CD8-positive, alpha-beta memory T cell (primary cell): ENCODE measurements at places on chromosomes 16 and 17.

DNA sequence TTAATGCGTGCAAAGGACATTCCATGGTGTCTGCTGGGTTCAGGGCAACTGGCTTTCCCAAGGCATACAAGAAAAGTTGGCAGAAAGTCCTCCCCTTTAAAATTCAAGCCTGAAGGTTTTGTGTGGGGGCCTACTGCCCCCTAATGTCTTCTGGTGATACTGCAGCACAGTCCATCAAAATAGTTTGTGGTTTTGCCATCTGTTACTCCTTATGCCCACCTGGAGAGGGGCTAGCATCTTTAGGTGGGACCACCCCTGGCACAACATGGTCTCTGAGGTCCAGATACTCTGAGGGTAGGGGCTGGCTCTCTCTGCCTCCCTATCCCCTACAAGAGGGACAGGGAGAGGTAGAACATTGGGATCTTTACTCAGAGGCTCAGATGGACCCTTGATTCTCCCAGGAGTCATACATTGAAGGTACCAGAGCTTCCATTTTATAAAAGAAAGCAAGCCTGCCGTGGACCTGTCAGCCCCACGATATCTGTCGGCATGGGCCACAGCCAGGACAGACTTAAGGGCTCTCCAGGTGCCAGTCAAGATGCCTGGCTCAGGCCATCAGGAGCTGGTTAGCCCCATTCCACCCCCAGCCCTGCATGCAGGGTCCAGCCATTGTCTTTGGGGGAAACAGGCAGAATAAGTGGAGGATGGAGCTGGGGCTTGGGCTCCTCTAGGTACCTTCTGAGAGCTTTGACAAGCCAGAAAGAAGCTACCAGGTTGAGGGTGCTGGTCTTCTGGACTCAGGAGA lies 6.3 kb downstream of the ESRP2 start:
- DNase-seq: no peak

DNA sequence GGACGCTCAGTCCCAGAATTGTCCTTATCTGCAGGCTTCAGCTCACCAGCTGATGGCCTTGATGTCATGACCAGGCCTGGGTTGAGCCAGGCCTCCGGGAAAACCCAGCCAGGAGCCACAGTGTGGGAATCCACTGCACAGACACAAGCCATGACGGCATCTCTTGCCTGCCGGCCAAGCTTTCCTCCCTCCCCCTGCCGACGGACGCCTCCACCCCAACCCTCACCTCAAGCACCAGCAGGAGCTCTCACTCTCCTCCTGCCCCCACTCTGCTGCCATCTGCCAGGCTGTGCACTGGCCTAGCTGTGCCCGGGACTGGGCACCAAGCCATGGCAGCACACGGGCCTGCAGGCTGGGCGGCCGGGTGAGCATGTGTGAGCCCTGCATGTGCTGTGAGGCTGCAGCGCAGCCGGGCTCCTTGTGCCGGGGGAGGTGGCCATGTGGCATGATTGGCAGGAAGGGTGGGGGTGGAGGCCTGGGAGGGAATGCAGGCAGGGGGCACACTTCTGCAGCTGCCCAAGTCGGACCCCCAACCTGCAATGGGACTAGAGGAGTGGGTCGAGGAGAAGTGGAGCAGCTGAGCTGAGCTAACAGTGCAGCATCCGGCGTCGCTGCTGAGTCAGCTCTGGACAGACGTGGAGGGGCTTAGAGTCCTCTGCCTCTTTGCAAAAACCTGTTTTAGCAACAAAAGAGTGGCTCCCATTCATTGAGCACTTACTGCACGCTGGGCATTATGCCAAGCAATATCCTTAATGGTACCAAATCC lies 268.5 kb downstream of the CBLN1 start:
- no peak for DNase-seq

GRCh38 chr16:21277927-21278706 lies at the start of gene CRYM:
CRYM (minus strand) TSS chr16:21278290; CDS start chr16:21278251, 39 bp downstream.
- no peak for DNase-seq

- no peak for DNase-seq
Observed at GRCh38 chr16:10831894-10832886, 13.6 kb upstream of the TVP23A start.

GRCh38 chr17:31650756-31651520 lies 208.1 kb downstream of the COPRS start:
- DNase-seq: no peak

GRCh38 chr17:75888484-75888883 lies 8.3 kb downstream of the TRIM65 start:
- no peak for DNase-seq

DNA sequence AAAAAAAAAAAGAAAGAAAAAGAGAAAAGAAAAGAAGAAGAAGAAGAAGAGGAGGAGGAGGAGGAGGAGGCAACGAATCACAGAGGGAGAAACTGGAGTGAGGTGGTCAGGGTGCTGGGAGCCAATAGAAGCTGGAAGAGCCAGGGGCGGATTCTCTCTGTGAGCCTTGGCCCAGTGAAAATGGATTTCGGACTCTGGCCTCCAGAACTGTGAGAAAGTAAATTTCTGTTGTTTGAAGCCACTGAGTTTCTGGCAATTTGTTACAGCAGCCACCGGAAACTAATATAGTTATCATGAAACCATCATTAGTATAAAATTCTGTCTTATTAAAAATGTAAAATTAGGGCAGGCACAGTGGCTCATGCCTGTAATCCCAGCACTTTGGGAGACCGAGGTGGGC lies 27.7 kb upstream of the WFIKKN2 start:
- no peak for DNase-seq

DNA sequence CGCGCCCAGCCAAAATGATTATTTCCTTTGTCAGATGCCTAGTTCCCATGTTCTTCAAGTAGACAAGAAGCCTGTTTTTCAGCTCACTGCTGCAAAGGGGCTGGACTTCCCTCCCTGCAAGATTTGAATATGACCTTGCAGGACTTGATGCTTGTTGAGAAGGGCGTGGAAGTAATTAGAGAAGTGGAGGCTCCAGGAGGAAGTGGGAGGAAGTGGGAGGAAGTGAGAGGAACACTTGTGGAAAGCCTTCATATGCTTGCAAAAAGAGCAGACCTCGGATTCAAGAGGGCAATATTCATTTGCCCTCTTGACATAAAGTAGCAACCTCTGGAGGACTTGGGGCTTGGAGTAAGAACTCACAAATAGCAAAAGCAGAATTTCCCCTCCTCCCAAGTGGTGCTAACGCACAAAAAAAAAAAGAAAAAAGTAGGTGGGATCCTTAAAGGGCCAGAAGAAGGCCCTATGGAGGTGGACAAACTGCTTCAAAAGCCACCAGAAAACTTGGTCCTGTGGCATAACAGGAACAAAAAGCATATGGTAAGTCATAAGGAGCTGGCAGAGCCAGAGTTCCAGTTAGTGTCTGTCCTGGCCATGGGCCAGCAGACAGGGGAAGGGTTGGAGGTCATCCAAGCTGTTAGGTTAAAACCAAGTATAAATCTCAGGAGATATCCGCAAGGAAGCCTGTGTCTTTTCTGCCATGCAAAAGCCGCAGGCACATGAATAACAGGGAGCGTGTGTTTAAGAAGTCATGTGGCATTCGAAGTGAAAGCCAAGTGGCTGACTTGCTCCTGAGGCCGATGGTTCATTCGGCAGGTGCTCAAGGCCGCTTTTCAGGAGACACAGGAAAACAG lies 20.6 kb upstream of the PRKAR1A start:
- DNase-seq: no peak

DNA sequence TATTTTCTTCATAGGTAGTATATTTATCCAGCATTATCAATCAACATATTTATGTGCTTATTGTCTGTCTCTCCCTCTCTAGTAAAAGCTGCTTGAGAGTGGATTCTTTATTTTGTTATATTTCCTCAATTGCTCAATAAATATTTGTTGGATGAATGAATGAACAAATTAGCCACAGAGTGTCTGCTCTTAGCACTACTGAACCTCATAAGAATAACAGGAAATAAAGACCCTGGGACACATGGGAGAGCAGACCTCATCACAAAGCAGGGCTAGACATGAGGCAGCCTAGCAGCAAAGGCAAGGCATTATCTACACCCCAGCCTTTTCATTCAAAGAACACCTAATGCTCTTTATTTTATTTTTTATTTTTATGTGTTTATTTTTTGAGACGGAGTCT lies 34.9 kb upstream of the TANC2 start:
- DNase-seq: no peak

DNA sequence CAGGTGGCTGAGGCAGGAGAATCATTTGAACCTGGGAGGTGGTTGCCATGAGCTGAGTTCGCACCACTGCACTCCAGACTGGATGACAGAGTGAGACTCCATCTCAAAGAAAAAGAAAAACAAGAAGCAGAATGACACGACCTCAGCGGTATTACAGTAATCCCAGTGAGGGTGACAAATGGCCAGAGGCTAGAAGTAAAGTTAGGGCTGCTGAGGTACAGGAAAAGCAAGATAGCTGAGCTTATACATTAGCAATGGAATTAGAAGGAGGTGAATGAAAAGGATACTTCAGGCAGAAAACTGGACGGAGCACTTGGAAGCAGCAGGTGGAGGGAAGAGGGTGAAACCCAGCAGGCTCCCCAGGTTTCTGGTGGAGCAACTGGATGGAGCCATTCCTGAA lies 26.1 kb upstream of the AMZ2 start:
- no peak for DNase-seq

DNA sequence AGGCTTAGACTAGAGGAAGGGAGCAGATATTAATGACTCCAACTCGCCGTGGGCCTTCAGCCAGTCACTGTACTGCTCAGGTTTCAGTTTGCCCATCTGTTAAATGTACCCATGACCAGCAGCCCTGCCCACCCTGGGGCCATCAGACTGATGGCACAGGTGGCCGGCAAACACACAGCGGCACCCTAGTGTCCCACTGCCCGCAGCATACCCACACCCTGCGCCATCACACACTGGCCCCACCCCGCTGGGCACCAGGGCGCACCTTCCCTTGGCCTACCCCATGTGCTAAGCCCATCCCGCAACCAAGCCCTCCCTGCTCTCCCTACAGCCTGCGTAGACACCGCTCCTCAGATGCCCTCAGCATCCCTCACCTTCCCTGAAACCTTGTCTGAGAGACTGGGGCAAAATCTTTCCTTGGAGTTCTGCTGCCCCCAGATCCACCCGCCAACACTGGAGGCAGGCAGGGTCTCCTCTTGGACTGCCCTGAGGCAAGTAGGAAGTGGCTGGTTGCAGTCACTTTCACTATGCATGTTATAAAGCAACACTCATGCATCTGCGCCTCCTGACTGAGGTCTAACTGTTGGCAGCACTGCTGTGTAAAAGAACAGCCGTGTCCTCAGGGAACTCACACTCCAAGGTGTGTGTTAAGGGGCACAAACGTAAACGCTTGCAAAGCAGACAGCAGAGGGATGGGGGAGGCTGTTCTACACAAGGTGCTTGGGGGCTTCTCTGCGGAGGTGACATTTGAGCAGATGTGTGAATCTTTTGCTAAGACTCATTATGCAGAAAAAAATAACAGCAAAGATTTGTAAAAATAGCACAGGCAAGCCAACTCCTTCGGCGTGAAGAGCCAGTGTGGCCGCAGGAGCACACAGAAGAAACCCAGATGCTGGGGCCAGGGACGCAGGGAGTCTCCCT lies 6.7 kb upstream of the BCAR1 start:
- no peak for DNase-seq

DNA sequence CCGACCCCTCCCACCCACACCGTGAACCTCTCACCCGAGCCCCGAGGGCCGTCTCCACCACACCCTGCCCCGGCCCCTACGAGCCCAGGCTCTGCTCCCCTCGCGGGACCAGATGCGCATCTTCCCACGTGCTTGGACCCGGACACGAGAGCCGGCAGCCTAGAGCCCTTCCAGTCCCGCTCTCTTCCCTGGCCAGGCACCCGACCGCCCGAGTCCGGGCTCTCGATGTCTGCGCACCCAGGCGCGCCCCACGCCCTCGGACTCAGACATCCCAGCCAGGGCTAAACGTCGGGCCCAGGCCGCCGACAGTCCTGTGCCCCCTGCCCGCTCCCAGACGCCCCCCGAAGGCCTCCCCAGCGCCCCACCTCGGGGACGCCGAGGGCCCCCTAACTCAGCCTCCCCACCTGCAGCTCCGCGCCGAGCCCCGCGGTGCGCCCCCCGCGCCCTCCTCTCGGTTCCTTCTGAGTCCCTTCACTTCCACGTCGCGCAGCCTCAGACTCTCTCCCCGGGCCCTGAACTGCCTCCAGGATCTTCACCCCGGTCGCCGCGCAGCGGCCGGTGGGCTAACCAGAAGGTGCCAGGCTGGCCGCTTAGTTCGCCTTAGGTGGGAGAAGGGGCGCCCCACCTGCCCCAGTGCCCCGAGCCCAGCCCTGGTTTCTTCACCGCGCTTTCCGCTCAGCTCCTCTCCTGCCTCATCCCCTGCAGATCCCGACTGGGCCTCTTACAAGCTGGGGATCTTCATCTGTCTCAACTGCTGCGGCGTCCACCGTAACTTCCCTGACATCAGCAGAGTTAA lies 688 bp downstream of the ADAP2 start:
- no peak for DNase-seq

DNA sequence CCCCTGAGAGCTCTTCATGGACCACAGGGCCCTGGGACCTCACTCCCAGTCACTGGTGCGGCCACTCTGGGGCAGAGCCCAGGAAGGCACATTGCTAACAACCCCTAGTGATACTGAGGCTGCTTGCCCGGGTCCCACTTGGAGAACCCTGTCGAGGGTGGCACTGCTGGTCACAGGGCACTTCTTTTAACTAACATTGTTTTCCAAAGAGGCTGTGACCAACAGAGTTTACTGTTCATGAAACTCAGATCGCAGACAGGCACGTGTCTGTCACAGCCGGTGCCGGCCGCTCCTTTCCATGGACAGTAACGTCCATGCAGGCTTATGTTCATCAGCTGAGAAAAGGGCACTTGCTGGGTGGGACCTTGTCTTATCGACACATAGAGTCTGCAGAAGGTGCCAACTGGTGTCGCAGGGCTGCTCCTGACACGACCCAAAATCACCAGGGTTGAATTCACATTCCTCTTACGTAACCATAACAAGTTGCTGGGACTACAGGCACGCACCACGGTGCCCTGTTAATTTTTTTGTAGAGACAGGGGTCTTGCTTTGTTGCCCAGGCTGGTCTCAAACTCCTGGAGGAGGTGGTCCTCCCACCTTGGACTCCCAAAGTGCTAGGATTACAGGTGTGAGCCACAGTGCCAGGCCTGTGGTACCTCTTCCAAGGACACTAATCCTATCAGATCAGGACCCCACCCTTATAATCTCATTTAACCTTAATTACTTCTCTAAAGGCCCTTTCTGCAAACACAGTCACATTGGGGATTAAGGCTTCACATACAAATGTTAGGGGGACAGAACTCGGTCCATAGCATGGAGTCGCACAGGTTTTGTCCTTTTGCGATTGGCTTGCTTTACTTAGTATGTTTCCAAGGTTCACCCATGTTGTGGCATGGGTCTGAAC lies 1.2 kb upstream of the ZC3H18 start:
- DNase-seq: no peak

- DNase-seq: no peak
Observed at GRCh38 chr17:43224146-43224705, 4.2 kb downstream of the CCDC200 start.

DNA sequence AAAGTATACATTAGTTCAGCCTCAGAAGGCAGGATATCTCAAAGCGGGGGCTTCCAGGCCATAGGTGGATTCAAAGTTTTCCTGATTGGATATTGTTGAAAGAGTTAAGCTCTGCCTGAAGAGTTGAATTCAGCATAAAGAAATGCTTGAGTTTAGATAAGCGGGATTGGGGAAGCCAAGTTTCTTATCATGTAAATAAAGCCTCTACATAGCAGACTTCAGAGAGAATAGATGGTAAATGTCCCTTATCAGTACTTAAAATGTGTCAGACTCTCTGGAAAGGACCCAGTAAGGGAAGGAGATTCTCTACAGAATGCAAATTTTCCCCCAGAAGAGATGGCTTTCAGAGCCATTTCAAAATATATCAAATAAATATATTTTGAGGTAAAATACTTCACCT lies 423.5 kb downstream of the SHISA9 start:
- DNase-seq: no peak
